Stimulated activated CD8-positive, alpha-beta memory T cell treated with anti-CD3 and anti-CD28 coated beads, Interleukin-15, amount 100 ng/mL, for 4 hours (primary cell): ENCODE measurements at places on chromosomes 2 and 18.

DNA sequence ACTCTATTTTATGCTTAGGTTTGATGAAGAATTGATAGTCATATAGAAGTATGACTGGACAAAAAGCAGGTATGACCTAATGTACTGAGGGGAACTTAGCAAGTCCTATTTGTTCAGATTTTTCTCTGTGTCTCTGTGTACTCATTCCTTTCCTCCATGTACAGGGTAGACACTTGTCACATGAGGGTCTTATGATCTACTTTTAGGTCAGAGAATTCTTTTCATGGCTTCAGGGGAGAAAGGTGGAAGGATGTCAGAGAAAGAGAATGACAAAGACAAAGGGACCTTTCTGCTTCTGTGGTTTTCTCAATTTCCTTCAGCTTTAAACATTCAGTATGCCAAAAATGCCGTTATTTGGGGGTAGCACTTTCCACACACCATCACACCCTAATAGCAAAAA is 181.6 kb downstream of the WDPCP start:
- no peak for DNase-seq

DNA sequence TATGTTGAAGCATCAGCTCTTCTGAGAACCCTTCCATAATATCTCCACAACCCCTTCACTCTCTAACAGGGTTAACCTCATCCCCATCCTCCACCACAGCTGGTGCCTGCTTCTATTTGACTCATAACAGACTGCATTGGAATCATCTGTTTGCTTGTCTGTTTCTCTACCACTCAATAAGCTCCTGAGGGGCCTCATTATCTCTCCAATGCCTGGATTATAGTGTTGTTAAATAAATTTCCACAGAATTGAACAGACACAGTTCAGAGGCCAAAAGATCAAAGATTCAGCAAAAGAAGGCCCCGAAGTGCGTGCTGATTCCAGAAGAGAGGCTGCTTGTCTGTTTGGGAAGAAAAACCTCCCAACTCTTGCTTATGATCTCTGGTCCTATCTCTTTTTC is 33.7 kb upstream of the FAM98A start:
- no peak for DNase-seq

GRCh38 chr2:15668611-15669305 is 77.1 kb downstream of the DDX1 start:
- DNase-seq = no peak

DNA sequence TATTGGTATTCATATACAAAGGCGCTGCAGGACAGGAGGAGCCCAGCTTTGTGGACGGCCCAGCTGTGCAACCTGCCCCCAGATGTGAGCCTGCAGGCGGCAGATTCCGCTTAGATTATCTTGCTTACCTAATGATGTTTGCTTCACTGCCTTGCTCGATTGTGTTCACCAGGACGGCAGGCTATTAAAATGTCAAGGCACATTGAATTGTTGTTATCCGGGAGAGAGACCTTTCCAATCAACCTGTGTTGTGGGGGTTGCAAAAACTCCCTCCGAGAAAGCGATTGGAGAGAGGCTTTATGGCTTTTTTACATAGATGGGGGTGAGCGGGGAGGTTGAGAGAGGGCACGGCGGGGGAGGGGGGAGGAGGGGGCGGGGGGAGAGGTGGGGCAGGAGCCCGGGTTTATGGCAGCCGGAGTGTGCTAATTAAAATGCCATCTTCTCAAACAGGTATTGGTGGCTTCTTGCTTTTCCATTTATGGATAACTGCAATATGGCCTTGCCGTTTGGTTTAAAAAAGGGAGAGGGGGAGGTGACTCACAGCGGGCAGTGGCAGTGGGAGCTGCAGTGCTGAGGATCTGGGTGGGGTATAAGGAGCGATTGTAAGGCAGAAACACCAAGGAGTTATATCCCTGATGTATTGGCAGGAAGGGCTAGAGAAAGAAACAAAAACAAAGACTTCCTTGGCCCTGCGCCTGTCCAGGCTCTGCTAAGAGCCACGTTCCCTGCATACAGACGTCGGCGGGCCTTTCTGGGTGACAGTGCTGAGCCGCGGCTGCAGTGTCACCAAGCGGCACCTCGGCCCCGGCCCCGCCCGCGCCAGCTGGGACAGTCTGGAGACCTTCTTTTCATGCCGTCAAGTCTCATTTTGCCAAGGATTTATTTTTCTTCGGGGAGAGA is 97.2 kb downstream of the INSIG2 start:
- DNase-seq = peak; percentile 19

GRCh38 chr2:37232131-37232933 is 874 bp downstream of the NDUFAF7 start:
- DNase-seq = no peak

- no peak for DNase-seq
Measured at GRCh38 chr18:80132180-80132812, 23.2 kb downstream of the ADNP2 start.

DNA sequence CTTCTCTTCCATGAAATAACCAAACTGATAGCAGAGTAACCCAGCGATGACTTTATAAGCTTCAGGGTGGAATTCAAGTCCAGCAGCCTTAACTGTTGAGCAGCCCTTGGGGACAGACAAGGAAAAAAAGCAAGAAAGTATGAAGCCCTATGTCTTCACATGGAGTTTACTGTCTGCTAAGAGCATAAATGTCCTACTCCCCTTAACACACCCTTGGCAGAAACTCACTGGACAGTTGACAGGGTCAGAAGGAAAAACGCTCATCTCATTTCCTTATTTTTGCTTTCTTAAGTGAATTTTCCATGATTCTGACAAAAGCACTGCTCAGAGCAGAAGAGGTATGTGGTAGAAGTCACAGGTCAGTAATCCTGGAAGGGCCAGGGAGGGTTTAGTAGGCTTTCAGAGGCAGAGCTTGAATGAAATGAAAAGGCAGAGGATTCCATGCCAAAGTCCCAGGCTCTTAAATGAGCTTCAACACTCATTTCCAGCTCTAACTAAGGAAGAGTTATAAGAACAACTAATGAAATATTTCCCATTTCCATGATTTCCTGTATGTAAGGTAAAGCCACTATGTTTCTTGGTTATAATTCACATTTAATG is 683.3 kb upstream of the KLHL29 start:
- no peak for DNase-seq

DNA sequence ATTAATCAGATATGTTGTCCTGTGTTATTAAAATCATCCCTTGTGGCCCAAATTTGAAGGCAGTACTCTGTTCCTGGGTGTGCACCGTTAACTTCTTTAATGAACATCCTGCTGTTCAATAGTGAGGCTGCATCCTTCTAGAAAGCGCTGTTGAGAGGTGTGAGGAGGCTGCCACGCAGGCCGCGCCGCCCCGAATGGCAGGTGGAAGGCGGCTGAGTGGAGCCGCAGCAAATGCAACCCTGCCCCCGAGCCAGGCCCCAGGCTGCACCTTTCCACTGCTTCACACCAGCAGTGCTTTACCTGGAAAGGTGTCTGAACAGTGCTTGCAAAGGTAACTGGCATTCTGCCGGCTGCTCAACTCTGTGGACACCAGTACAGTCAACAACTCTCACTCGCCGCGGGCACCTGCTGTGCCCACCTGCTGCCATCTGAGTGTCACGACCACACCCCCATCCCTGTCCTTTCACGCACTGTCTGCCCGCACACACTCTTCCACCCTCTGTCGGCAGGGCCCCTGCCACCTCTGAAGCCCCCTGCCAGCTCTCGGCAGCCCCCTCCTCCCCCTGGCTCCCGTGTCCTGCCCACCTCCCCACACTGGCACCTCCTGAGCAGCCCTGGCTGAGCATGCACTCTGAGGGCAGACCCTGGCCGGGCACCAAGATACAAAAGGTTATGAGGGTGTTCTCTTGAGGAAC is 70.9 kb downstream of the ODC1 start:
- DNase-seq = no peak

- DNase-seq = no peak
Measured at GRCh38 chr2:186031229-186031628, 292.6 kb downstream of the FSIP2 start.
